ENCODE measurements at places on chromosomes 4 and X. TPM values are rescaled to one million over a fixed set of nuclear protein-coding genes. Genes with fewer than 3 reads are reported as not detected.

- no peaks in the 10 kb centered on the region for H3K27me3 ChIP-seq
- H3K27ac ChIP-seq: peak overlapping the region; percentile 76
- H3K36me3 ChIP-seq: peaks cover 24% of the 10 kb centered on the region
- no peak overlapping the region for H3K4me3 ChIP-seq
- DNase-seq: no peak
- H3K4me1 ChIP-seq: peaks cover 4% of the 10 kb centered on the region
Measured at GRCh38 chr4:147862043-147862692, 130.3 kb downstream of the ARHGAP10 start.

DNA sequence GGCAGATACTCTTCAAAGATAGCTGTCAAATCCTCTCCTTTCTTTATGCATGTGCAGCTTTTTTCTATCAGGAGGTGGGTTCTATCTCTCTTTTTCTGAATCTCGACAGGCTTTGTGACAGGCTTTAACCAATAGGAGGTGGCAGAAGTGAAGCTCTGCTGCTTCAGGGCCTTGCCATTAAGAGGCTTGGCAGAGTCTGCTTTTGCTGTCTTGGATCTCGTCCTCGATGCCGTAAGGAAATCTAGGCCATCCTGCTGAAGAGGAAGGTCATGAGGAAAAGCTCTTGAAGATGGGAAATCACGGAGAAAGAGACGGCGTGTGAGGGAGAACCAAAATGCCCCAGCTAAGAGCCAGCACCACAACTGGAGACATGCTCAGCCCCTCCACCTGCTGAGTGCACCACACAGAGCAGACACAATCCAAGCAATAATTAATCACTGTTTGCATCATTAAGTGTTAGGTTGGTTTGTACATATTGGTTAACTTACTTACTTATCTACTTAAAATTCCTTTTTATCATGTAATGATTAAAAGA, 92.2 kb downstream of the DDIT4L start:
- H3K4me1 ChIP-seq: peaks cover 7% of the 10 kb centered on the region
- H3K27ac ChIP-seq: no peak overlapping the region
- no peak overlapping the region for H3K4me3 ChIP-seq

- no peaks in the 10 kb centered on the region for H3K27me3 ChIP-seq
- no peaks in the 10 kb centered on the region for H3K4me1 ChIP-seq
- no peak for DNase-seq
- no peak overlapping the region for H3K4me3 ChIP-seq
- H3K36me3 ChIP-seq: no peaks in the 10 kb centered on the region
Measured at GRCh38 chrX:1500701-1501624, 36.0 kb downstream of the P2RY8 start.

DNA sequence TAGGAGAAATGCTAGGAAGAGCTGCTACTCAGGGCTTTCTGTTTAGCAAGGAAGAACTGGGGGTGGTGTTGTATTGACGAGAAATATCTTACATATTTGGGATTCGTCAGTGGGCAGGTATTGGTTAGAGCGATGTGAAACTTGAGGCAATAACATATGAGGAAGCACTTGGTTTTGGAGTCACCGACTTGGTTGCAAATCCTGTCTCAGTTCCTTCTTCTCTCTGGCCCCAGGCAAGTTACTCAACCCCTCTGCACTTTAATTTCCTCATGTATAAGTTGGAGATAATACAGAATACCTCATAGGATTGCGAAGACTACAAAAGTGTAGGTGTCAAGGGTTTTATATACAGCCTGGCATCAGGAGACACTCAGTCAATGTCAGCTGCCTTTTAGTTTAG, 34.1 kb downstream of the GPAT3 start:
- H3K27me3 ChIP-seq: no peaks in the 10 kb centered on the region
- no peaks in the 10 kb centered on the region for H3K36me3 ChIP-seq
- H3K4me3 ChIP-seq: no peak overlapping the region
- no peak for DNase-seq

DNA sequence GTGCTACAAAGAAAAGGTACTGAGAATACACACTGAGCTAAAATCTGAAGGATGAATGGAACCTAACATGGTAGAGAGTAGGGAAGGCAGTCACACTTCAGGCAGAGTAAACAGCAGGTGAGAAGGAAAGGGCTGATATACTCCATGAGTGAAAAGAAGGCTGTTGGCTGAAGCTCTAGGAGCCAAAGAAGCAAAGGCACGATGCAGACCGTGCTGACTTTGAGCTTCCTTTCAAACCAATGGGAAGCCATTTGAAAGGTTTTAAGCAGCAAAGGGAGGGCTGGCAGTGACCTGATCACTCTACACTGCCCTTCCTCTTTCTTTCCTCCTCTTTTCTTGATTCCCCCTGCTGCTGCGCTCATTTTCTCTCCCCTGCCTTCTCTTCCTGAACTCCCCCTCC, 66.4 kb downstream of the TMEM154 start:
- no peaks in the 10 kb centered on the region for H3K4me1 ChIP-seq
- no peak overlapping the region for H3K4me3 ChIP-seq
- H3K27me3 ChIP-seq: no peaks in the 10 kb centered on the region

DNA sequence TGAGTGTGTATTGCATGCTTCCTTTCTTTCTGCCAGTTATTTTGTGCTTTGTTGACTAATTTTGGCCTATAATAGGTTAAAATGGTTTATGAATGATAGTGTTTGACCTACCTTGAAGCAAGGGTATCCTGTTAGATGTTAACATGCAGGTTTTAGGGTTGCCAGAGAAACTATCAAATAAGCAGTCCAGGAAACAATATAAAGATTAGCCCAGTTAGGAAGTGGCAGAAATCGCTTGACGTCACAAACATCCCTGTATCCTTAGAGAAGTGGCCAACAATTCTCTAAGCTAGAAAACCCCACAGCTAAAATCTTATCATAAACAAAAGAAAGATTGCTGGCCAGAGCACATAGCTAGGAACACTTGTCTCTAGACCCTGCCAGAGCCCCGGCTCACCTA, 3.8 kb downstream of the NAP1L5 start:
- H3K4me1 ChIP-seq: no peaks in the 10 kb centered on the region
- no peak overlapping the region for H3K4me3 ChIP-seq
- peaks cover 3% of the 10 kb centered on the region for H3K36me3 ChIP-seq
- DNase-seq: no peak

GRCh38 chr4:178602833-178603232, 1160.6 kb upstream of the AGA start:
- H3K4me1 ChIP-seq: no peaks in the 10 kb centered on the region
- no peak overlapping the region for H3K4me3 ChIP-seq
- no peak for DNase-seq
- H3K27me3 ChIP-seq: no peaks in the 10 kb centered on the region

DNA sequence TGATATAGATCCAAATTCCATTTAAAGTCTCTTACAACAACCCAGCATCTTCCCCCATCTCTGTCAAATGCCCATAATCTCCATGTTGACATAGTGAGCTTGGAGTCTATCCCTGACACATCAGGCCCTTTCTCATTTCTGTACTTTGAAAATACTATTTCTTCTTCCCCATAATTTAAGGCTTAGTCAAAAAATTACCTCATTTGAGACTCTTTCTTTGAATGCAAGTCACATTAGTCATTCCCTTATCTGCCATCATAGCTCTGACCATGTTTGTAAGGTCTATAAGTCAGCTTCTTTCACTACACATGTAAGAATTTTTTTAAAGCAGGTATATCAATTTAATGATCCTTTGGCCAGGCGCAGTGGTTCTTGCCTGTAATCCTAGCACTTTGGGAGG, 99.9 kb downstream of the DDX60 start:
- no peak overlapping the region for H3K4me3 ChIP-seq
- H3K27me3 ChIP-seq: no peaks in the 10 kb centered on the region
- DNase-seq: no peak

DNA sequence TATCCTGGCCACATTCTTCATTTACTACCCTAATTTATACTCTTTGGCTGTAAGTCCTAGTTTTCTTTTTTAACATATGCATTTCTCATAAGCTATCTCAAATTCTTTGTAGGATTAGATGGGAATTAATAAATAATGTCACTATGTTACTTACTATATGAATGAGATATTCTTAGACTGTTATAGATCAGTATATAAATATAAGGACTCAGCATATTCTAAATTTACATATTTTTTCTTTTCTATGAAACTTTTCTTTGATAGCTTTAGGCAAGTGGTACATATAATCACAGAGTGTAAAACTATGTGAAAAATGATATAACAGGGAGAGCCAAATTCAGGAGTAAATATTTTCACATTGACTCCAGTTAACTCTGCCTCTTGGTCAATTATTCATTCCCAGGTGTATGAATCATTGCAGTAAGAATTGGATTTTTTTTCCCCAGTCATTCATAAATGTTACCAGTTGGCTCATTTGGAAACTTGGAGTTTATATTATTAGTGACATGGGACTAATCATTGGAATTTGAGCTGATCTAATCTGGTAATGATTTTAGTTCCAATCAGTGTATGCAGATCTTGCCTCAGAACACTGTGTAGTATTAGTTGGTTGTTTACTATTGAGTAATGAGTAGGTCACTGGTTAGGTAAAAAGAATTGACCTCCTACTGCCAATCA, 25.3 kb downstream of the FHIP1A start:
- H3K27me3 ChIP-seq: no peaks in the 10 kb centered on the region
- DNase-seq: no peak
- no peaks in the 10 kb centered on the region for H3K36me3 ChIP-seq
- no peak overlapping the region for H3K27ac ChIP-seq

OSTC gene
- 36.4 TPM for total RNA-seq

SSX4B gene
- not detected for total RNA-seq

AREG gene
- 4.0 TPM for total RNA-seq

SPP1 gene
- 91.0 TPM for total RNA-seq

CDS1 gene
- total RNA-seq: 0.30 TPM

AMTN gene
- total RNA-seq: not detected

TRMT10A gene
- total RNA-seq: 15.1 TPM

HPGD gene
- total RNA-seq: 7.2 TPM

INTS6L gene
- 14.9 TPM for total RNA-seq
